ENCODE measurements at places on chromosomes 5 and 9.

DNA sequence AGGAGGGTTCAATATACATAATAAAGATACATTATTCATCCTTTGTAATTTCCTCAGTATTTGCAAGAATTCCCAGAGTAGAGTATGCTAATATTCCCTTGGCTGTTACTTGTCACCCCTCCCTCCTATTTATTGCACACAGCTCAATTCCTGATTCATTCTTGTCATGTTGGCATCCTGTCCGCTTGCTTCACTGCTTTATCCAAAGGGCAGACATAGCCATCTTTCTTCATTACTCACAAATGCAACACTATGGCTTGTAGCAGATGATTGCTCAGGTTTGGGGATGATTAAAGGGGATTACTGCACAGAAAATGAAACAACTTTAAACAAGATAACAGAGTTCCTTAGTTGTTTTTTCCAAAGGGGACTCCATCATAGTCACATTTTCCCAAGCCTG is 1.2 kb upstream of the IL33 start:
- DNase-seq = no peak

DNA sequence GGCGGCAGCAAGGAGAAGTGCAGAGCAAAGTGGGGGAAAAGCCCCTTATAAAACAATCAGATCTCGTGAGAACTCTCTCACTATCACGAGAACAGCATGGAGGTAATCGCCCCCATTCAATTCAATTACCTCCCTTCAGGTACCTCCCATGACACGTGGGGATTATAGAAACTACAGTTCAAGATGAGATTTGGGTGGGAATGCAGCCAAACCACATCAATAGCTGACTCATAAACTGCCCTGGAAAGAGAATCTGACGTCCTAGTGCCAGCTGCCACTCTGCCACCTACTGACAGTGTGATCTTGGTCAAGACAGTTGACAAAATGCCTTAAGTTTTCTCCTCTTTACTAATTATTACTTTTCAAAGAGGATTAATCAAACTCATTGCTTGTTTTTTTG is 128.3 kb downstream of the GPBP1 start:
- peak; percentile 31 for DNase-seq

DNA sequence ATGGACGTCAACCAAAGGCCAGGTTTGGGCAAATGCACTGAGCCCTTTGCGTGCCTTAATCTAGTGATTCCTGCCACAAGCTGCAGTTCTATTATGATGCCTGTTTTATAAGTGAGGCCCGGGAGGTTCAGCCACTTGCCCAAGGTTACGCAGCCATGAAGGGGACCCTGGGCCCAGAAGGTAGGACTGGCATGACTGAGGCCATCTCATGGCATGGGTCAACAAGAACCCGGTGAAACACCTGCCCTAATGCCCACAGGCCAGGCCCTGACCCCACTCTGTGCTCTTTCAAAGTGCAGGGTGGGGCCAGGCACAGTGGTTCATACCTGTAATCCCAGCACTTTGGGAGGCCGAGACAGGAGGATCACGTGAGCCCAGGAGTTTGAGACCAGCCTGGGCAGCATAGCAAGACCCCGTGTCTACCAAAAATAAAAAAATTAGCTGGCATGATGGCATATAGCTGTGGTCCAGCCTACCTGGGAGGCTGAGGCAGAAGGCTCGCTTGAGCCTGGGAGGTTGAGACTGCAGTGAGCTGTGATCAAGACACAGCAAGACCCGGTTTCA is 8.6 kb downstream of the NINJ1 start:
- DNase-seq = no peak

DNA sequence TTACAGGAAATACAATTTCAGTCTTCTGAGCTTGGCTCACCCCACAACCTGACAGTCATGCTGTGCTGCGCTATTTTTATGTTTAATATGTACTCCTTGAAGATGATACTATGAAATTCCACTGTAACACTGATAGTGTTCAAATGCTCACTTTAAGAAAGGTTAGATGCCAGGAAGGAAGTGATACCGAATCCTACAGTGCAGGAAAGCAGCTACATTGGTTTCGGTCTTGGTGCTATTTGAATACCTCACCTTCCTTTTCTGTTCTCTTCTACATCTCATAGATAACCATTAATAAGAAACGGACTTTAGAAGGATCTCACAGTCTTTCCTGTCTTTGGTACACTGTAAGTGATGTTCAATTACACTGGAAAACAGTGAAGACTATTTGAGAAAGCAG is 117.6 kb downstream of the SEMA5A start:
- no peak for DNase-seq

- no peak for DNase-seq
Observed at GRCh38 chr5:167814828-167815227, 476.6 kb upstream of the WWC1 start.

- peak; percentile 49 for DNase-seq
Observed at GRCh38 chr9:120348951-120349429, 231.0 kb downstream of the CDK5RAP2 start.

- no peak for DNase-seq
Observed at GRCh38 chr5:124752854-124753720, 6.6 kb upstream of the ZNF608 start.

- DNase-seq = no peak
Observed at GRCh38 chr9:98248737-98249474, 6.5 kb downstream of the TBC1D2 start.

GRCh38 chr9:123493627-123494026 is 137.6 kb downstream of the CRB2 start:
- DNase-seq = no peak

- no peak for DNase-seq
Observed at GRCh38 chr9:123660691-123661466, 269.0 kb downstream of the DENND1A start.

- DNase-seq = peak; percentile 62
Observed at GRCh38 chr9:36632892-36633291, 60.2 kb downstream of the MELK start.

GRCh38 chr5:135502836-135503520 is 32.8 kb downstream of the NEUROG1 start:
- DNase-seq = no peak

DNA sequence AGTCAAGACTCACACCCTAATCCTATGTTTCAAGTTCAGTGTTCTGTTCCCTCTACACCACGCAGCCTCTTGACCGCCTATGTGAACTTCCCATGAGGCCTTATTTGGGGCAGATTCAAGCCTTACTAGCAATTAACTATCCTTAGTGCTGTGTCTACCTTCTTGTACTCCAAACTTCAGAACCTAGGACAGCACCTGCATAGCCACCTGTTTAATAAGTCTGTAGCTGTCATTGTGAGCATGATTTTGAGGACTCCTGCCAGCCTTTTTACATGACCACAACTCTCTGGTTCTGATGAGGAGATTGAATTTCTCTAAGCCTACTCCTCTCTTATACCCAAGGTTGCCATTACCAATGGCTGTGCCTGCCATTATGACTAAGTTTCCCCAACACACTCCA is 50.8 kb upstream of the PCSK1 start:
- peak; percentile 69 for DNase-seq

DNA sequence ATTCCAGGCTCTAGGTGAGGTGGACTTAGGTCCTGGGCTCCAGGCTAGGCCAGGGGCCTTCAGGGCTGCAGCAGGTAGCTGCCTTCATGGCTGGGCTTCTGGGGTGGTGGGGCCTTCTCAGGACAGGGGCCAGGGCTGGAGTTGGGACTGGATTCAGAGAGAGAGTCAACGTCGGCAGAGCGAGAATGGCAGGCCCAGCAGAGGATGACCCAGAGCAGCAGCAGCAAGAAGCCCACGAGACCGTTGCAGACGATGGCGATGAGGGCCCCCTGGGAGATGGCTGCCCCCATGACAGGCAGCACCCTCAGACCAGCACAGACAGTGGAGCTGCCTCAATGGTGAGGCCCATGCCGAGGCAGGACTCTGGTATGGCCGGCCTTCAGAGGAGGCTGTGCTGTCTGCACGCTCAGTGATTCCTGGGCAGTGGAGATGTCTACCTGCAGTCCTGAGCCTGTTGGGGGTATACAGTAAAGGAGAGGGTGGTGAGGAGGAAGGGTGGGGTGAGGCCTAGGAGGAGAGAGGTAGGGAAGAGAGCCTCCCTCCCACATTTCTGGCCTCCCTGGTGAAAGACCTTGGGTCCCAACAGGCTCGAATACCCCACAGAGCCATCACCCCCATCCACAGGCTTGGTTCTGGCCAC is 1.3 kb downstream of the ENHO start:
- DNase-seq = no peak

GRCh38 chr9:77809552-77809951 is 161.4 kb upstream of the GNA14 start:
- DNase-seq = no peak

DNA sequence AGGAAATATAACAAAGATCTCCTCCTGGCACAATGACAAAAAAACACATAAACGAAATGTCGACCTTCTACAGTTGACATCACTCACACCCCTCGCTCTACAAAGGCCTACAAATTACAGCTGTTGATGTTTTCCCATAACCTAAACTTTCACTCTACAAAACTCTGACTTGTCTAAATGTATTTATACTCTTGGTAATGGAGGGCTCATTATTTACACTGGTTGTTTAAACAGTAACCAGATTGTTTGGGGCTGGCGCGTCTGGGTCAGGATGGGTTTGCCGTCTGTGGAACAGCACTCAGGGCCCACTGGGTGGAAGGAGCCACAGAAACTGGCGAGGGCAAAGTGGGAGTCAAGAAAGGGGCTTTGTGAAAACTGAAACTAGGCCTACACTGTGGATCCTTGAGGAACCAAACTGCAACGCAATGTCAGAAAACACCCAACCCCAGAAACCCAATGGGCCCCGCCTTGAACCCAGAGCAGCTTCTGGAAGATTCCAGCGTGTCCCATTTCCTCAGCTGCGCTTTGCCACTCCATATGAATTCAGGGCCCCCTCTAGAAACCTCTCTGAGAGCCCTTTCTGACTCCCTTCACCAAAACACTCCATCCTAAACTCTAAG is 136.7 kb downstream of the ROR2 start:
- no peak for DNase-seq

DNA sequence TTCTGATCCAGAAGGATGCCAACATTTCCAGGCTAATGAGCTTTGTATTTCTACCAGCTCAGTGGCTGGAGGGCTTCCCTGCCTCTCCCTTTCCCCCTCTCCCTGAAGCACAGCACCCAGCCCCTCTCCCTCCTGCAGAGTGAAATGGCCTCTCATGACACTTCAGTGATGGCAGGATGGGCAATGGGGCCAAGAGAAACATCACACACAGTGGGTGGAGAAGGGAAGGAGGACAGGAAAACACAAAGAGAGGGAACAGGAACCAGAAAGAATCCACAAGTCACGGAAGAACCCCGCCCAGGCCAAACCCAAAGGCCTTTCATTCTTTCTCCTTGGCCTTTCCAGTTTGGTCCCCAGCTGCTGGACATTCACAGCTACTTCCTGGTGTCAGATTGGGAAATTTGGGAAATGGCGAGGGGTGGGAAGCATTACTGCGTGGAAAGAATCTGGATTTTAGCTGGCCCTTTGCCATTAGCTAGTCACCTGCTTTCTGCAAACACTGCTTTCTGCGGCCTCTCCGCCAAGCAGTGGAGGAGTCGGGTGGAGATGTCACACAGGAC is 82.6 kb downstream of the GLDC start:
- no peak for DNase-seq

- no peak for DNase-seq
Observed at GRCh38 chr5:29169886-29170285, 2023.6 kb upstream of the CDH6 start.

DNA sequence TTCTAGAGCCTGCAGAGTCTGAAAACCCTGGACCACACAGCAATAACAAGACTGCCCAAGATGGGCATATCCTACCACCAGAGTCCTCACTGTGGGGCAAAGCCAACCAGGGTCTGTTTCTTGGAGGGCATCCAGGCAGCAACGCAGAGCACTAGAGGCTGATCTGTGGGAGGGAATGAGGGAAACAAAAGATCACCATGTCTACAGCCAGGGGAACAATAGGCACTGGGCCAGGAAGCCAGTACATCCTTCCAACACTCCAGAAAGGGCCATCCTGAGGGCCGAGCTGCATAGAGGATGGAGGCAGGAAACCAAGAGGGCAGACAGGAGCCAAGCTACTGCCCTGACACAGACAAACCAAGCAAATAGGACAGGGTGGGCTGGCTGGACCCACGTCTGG is 416.1 kb upstream of the IRX4 start:
- no peak for DNase-seq

- DNase-seq = no peak
Observed at GRCh38 chr5:62707131-62707530, 128.5 kb downstream of the LRRC70 start.

DNA sequence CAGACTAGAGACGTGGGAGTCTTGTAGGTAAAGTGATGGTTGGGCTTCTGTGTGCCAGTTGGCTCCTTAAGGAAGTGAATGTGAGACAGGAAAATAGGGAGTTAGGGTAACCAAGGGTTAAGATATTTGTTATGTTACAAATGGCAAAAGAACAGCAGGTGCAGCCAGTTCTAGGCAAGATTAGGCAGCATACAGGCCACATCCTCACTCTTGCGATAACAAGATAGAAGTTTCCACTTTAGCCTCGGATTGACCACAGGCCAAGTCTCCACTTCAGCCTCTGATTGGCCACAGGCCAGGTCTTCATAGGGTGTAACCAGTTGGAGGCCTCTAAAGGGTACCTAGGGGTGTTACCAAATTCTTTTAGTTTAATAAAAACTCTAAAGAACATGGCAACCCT is 54.6 kb upstream of the ABCA1 start:
- no peak for DNase-seq

GRCh38 chr9:91921371-91921770 is 28.7 kb downstream of the ROR2 start:
- DNase-seq = no peak

DNA sequence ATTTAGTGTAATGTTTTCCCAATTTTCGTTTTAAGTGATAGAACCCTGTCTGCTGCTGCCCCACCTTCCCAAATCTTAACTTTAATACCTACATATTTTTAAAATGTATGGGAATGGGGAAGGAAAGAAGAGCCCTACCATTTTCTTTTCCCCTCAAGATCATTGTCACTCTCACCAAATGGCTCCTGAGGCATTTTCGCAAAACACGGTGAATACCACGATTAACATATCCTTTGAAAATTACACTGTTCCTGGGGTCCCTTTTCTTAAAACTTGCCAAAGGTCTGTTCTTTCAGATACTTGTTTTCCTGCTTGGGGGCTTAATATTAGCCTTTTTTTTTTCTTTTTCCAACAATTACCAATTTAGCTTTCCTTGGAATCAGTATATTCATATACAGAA is 36.1 kb downstream of the CERT1 start:
- no peak for DNase-seq
